CD8-positive, alpha-beta memory T cell (primary cell): ENCODE measurements at places on chromosomes 2 and 18. TPM values are rescaled to one million over a fixed set of nuclear protein-coding genes. Genes with fewer than 3 reads are reported as not detected.

DNA sequence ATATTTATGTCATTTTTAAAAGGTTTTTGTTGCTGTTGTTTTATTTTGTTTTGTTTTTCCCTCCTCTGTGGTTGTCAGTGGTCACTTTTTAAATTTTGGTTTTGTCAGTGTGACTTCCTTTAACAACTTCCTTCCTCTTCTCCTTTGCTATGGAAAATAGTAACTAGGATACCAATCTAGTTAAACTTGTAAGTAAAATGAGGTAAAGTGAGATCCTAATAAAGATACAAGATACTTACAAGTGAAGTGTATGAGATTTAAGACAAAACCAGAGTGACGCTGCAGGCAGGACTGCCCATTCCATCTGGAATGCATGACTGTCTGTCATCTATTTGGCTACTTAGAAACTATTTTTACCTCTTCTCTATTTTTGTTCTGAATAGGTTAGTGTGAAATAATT lies 30.6 kb upstream of the CREB1 start:
- no peak for DNase-seq

GRCh38 chr2:189370719-189371118 lies 70.6 kb upstream of the WDR75 start:
- DNase-seq, result no peak

DNA sequence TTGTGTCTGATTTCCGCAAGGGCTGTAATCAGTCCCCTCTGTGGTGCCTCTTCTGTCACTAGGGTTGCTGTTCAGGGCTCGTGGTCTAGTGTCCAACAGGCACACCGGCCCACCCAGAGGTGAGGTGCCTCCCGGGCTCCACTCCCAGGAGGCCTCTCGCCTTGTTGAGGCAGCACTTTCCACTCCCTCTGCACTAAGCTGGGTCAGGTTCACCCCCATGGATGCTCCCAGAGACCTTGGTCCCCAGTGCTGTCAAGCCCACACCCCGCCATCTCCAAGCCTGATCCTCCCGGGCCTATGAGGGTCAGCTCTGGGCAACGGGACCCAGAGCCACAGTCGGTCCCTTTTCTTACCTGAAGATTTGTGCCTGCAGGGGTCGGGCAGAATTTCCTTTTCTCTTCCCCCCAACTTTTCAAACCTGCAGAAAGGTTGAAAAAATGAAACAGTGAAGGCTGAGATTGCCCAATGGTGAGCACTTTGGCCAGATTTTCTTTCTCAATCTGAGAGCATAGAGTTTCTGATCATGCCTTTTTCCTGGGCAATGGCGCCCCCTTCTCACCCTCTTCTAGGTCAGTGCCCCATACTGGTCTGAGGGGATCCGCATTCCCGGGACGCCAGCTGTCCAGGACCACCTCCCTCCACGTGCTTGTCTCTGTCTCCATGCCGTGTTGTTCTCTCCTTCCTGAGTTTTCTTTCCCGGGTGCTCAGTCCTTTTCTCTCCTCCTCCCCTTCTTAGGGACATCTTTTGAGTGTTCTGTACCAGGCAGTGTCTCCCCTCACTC lies 148.0 kb downstream of the ASB1 start:
- DNase-seq, result no peak

- no peak for DNase-seq
These were observed 819 bp downstream of the TGIF1 start for GRCh38 chr18:3450799-3451182.

- DNase-seq, result peak; percentile 33
These were observed 15.2 kb upstream of the PLEKHM3 start for GRCh38 chr2:208040199-208041171.

The GALNT3 gene
- 3.2 TPM for total RNA-seq

The SCRN3 gene
- 16.0 TPM for total RNA-seq

DNA sequence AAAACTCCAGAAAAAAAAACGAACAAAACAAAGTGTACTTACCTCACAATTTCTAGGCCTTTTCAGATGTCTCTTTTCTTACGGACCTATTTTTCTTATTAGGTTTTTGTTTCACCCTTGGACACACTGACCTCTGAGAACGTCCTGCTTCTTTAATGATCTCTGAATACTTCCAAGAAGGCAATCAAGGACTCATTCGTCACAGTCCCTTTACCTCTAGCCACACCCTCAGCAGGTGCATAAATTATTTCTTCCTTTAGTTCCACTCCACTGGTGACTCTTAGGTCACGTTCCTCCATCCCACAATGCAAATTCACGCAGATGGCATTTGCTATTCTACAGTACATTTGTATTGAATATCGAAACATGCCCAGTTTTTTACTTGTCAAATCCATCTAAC lies 21.9 kb downstream of the PELI1 start:
- no peak for DNase-seq

The EML4 gene
- 61.5 TPM for total RNA-seq

DNA sequence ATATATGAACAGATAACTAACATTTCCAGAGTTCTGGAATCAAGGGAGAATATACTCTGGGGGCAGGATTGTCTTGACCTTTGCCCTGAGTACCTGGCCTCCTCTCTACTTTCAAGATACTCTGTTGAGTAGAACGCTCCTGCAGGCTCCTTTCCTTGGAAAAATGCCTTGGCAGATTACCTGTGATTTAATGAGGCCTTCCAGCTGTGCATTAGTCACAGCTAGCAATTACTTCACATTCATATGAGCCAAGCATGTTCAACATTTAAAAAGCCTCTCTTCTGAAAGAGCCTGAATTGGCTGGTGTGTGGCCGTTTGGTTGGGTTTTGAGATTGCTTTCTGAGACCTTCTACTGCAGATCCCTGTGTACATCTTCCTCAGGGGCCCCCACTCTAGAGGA lies 142.2 kb downstream of the PLCL1 start:
- DNase-seq, result no peak

DNA sequence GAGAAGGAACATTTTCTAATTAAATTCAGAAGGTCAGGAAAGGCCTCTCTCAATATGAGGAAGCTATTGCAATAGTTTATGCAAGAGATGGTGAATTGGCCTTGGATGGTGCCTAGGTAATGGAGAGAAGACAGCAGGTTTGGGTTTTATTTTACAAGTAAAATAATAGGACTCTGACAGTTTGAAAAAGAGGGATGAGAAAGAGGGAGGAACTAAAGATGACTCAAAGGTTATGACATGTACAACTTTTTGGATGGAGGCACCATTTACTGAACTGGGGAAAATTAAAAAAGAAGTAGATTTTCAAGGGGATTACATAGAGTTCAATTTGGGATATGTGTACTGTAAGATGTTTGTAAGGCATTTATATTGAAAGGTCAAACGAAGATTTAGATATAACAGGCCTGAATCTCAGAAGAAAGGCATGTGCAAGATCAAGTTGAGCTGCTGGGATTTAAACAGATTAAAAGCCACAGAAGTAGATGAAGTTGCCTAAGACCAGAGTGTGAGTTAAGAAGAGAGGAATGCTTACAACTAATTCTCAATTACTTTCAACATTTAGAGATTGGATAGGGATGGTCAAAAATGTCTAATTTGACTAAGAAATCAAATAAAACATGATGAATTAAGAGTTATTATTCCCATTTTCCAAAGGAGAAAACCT lies 12.3 kb upstream of the ASNSD1 start:
- DNase-seq, result no peak

- DNase-seq, result no peak
These were observed 172.7 kb upstream of the SERPINE2 start for GRCh38 chr2:224211791-224212190.

The PXDN gene
- total RNA-seq, result 1.00 TPM

The RAB10 gene
- 167 TPM for total RNA-seq

DNA sequence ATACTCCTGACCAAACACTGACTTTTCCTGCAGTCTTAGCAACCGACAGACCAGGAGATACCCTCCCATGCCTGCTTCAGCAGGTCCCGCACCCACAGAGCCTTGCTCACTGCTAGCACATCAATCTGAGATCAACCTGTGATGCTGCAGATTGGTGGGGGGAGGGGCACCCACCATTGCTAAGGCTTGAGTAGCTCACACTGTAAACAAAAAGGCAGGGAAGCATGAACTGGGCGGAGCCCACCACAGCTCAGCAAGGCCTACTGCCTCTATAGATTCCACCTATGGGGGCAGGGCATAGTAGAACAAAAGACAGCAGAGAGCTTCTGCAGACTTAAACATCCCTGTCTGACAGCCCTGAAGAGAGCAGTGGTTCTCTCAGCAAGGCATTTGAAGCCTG lies 109.7 kb downstream of the SP100 start:
- DNase-seq, result no peak

GRCh38 chr18:3790703-3791102 lies 340.7 kb downstream of the TGIF1 start:
- DNase-seq, result no peak

The ZSCAN30 gene
- total RNA-seq, result 10.8 TPM

- DNase-seq, result no peak
These were observed 102.9 kb upstream of the CCDC195 start for GRCh38 chr2:224819075-224819474.
